ENCODE measurements at places on chromosomes 3 and 15. TPM values are rescaled to one million over a fixed set of nuclear protein-coding genes. Genes with fewer than 3 reads are reported as not detected.

Gene FRMD5
- polyA plus RNA-seq: 0.33 TPM

Gene PRSS50
- polyA plus RNA-seq: not detected

Gene PSMD6
- 124 TPM for polyA plus RNA-seq

Gene TLR9
- not detected for polyA plus RNA-seq

Measured in CD4-positive, CD25-positive, alpha-beta regulatory T cell (primary cell).